Osteoblast (primary cell): ENCODE measurements at places on chromosomes 3 and 15. TPM values are rescaled to one million over a fixed set of nuclear protein-coding genes. Genes with fewer than 3 reads are reported as not detected.

Gene NOX5
- total RNA-seq: 0.29 and 0.36 TPM in 2 replicates

DNA sequence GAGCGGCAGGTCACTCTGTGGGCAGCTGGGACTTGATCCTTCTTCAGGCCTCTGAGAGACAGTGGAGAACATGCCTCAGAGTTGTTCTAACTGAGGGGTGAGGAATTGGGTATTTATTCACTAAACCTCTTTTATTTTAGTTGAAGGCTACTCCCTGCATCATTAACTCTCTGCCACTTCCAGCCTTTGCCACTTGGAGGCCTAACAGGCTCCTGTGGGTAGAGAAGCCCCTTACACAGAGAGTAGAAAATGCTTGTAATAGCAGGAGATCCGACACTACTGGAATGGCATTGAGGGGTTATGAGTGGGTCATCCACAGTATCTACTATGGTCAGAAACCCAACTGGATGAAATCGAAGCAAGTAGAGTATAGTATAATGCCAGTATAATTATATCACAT, 81.7 kb downstream of the RYR3 start:
- H3K4me1 ChIP-seq: no peaks in the 10 kb centered on the region
- H3K27me3 ChIP-seq: no peaks in the 10 kb centered on the region
- no peak overlapping the region for H3K4me3 ChIP-seq
- no peak overlapping the region for H3K27ac ChIP-seq

- H3K27me3 ChIP-seq: no peaks in the 10 kb centered on the region
- H3K4me1 ChIP-seq: peaks cover 6% of the 10 kb centered on the region
- H3K27ac ChIP-seq: no peak overlapping the region
- H3K4me3 ChIP-seq: no peak overlapping the region
- H3K36me3 ChIP-seq: peaks cover 34% of the 10 kb centered on the region
Observed at GRCh38 chr15:39979606-39980005, 45.7 kb downstream of the EIF2AK4 start.

Gene ARPP21
- not detected in 2 replicates for total RNA-seq

Gene ITGA11
- 567 and 697 TPM in 2 replicates for total RNA-seq

DNA sequence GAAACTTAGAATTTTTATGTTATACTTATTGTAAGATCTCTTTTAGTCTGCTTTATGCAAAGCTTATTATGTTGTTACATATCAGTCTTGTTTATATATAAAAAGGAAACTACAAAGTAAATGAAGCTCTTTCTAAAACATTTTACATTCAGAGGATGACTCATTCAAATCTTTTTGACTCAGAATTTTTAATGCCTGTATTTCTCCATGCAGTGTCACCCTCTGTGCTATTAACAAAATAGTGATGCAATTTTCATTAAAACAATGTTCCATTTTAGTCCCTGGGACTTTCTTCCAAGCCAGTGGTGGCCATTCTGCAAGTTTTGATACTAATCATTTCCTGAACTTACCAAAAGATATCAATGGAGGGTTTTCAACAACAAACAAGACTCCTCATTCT, 216.1 kb downstream of the NAALADL2 start:
- no peaks in the 10 kb centered on the region for H3K36me3 ChIP-seq
- H3K27me3 ChIP-seq: no peaks in the 10 kb centered on the region
- H3K4me3 ChIP-seq: no peak overlapping the region
- DNase-seq: no peak

DNA sequence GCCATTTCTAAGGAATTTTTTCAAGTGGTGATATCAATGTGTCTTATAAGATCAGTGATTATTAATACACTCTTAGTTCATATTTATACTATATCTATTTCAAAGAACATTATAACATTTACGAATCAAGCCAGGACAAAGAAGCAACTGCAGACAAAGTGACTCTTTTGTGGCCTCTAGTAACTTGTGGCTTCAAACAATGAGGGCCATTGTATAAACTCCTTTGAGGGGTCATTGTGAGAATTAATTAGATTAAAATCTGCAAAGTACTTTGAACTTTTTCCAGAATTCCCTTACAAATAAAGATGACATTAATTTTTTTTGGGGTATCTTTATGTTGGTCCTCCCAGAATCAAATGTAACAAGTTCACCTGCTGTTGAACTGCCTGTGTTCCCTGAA, 12.3 kb upstream of the SLC30A4 start:
- no peak overlapping the region for H3K4me3 ChIP-seq
- no peaks in the 10 kb centered on the region for H3K36me3 ChIP-seq
- no peak for DNase-seq
- no peak overlapping the region for H3K27ac ChIP-seq
- H3K4me1 ChIP-seq: peaks cover 4% of the 10 kb centered on the region
- H3K27me3 ChIP-seq: no peaks in the 10 kb centered on the region

Gene FETUB
- total RNA-seq: not detected in 2 replicates

- H3K36me3 ChIP-seq: no peaks in the 10 kb centered on the region
- no peaks in the 10 kb centered on the region for H3K27me3 ChIP-seq
- H3K4me3 ChIP-seq: no peak overlapping the region
- peak; percentile 83 for DNase-seq
- peaks cover 10% of the 10 kb centered on the region for H3K4me1 ChIP-seq
Observed at GRCh38 chr3:111246967-111247760, 175.5 kb downstream of the NECTIN3 start.

GRCh38 chr15:97968380-97968779, 7.9 kb downstream of the ARRDC4 start:
- no peak for DNase-seq
- H3K27ac ChIP-seq: peak overlapping the region; percentile 58

- peaks cover 3% of the 10 kb centered on the region for H3K27me3 ChIP-seq
- no peak overlapping the region for H3K27ac ChIP-seq
- no peak for DNase-seq
- H3K4me1 ChIP-seq: peaks cover 14% of the 10 kb centered on the region
- H3K36me3 ChIP-seq: no peaks in the 10 kb centered on the region
Observed at GRCh38 chr3:124512881-124513609, 217.2 kb upstream of the UMPS start.

Gene TIMMDC1
- total RNA-seq: 59.4 and 60.1 TPM in 2 replicates

Gene BLM
- total RNA-seq: 1.4 and 1.5 TPM in 2 replicates

GRCh38 chr3:134606033-134607025, 44.5 kb downstream of the KY start:
- no peaks in the 10 kb centered on the region for H3K36me3 ChIP-seq
- DNase-seq: no peak
- H3K4me1 ChIP-seq: peaks cover 5% of the 10 kb centered on the region
- no peaks in the 10 kb centered on the region for H3K27me3 ChIP-seq
- no peak overlapping the region for H3K27ac ChIP-seq

DNA sequence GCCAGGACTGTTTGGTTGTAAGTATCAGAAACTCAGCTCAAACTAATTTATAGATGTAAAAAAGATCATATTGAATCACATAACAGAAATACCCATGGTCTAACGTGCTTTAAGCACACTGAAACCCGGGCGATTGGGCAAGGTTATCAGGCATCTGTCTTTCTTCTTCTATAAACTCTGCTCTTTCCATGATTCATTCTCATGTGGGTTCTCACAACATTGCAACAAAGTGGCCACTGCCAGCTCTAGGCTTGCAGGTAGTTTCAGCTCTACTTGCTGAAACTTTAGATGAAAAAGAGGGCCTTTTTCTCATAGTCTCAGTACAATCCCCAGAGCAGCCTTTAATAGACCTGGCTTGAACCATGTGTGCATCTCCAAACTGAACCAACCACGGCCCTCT, 456.1 kb downstream of the MFSD1 start:
- no peak overlapping the region for H3K4me3 ChIP-seq
- H3K4me1 ChIP-seq: peaks cover 7% of the 10 kb centered on the region
- H3K36me3 ChIP-seq: no peaks in the 10 kb centered on the region
- DNase-seq: no peak
- no peak overlapping the region for H3K27ac ChIP-seq
- H3K27me3 ChIP-seq: no peaks in the 10 kb centered on the region

Gene FES
- total RNA-seq: 19.2 and 20.3 TPM in 2 replicates

Gene PPP2R3A
- total RNA-seq: 23.9 and 24.2 TPM in 2 replicates

Gene KBTBD8
- total RNA-seq: 1.1 and 3.8 TPM in 2 replicates

GRCh38 chr3:111392894-111393398, 149.1 kb upstream of the CD96 start:
- no peaks in the 10 kb centered on the region for H3K27me3 ChIP-seq
- H3K36me3 ChIP-seq: no peaks in the 10 kb centered on the region
- DNase-seq: no peak
- H3K4me3 ChIP-seq: no peak overlapping the region
- no peaks in the 10 kb centered on the region for H3K4me1 ChIP-seq

Gene CSTA
- total RNA-seq: 18.1 and 18.3 TPM in 2 replicates

GRCh38 chr15:64685230-64685888, 90.0 kb downstream of the RBPMS2 start:
- no peaks in the 10 kb centered on the region for H3K27me3 ChIP-seq
- no peaks in the 10 kb centered on the region for H3K4me1 ChIP-seq
- no peak overlapping the region for H3K27ac ChIP-seq
- DNase-seq: no peak

GRCh38 chr3:60810881-60811280, 440.4 kb downstream of the FHIT start:
- H3K27me3 ChIP-seq: no peaks in the 10 kb centered on the region
- H3K27ac ChIP-seq: no peak overlapping the region
- no peaks in the 10 kb centered on the region for H3K4me1 ChIP-seq
- no peaks in the 10 kb centered on the region for H3K36me3 ChIP-seq
- no peak for DNase-seq

GRCh38 chr3:38003817-38004414, 13.3 kb downstream of the VILL start:
- no peak overlapping the region for H3K4me3 ChIP-seq
- no peak overlapping the region for H3K27ac ChIP-seq

Gene GOLGA6L25
- total RNA-seq: not detected in 2 replicates

Gene CACNA2D2
- not detected in 2 replicates for total RNA-seq

GRCh38 chr3:50251220-50251619, 15.2 kb downstream of the GNAI2 start:
- peaks cover 45% of the 10 kb centered on the region for H3K4me1 ChIP-seq
- peak overlapping the region; percentile 62 for H3K27ac ChIP-seq
- DNase-seq: peak; percentile 97
- no peak overlapping the region for H3K4me3 ChIP-seq

Gene BSN
- under 0.01 and 0.29 TPM in 2 replicates for total RNA-seq

- no peak overlapping the region for H3K27ac ChIP-seq
- H3K4me3 ChIP-seq: no peak overlapping the region
- no peaks in the 10 kb centered on the region for H3K27me3 ChIP-seq
- H3K4me1 ChIP-seq: peaks cover 7% of the 10 kb centered on the region
- no peak for DNase-seq
Observed at GRCh38 chr3:170076715-170077238, 39.0 kb downstream of the GPR160 start.

GRCh38 chr3:63933459-63933858, 21.3 kb upstream of the SCAANT1 start:
- peaks cover 5% of the 10 kb centered on the region for H3K4me1 ChIP-seq
- no peak for DNase-seq
- peaks cover 4% of the 10 kb centered on the region for H3K36me3 ChIP-seq
